ENCODE measurements at places on chromosomes 12 and 14. TPM values are rescaled to one million over a fixed set of nuclear protein-coding genes. Genes with fewer than 3 reads are reported as not detected.

Gene ADSS1
- polyA plus RNA-seq = 3.7 TPM

DNA sequence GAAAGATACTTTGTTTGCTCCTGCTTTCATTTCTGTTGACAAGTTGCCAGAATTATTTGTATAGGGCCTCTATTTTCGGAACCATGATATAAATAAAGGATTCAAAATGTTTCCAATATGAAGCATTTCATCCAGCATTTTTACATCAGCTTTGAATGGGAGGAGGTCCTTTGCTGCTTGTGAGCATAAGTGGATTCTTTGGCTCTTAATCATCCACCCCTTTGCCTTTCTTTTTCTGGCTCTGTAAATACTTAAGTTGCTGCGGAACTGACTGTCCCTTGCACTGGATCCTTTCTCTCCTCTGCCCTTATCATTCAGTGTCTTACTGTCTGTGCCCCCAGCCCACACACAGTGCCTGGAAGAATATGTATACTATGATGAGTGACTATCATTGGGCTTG, 357.3 kb upstream of the RGS6 start:
- H3K36me3 ChIP-seq = no peaks in the 10 kb centered on the region
- H3K27me3 ChIP-seq = no peaks in the 10 kb centered on the region
- peaks cover 34% of the 10 kb centered on the region for H3K4me1 ChIP-seq
- no peak overlapping the region for H3K4me3 ChIP-seq
- no peak for DNase-seq
- no peak overlapping the region for H3K27ac ChIP-seq

- no peak overlapping the region for H3K4me3 ChIP-seq
- no peaks in the 10 kb centered on the region for H3K36me3 ChIP-seq
- no peaks in the 10 kb centered on the region for H3K27me3 ChIP-seq
- no peak for DNase-seq
- no peak overlapping the region for H3K27ac ChIP-seq
- H3K4me1 ChIP-seq = no peaks in the 10 kb centered on the region
These were observed 298.1 kb upstream of the FOXG1 start for GRCh38 chr14:28468191-28469151.

- H3K36me3 ChIP-seq = no peaks in the 10 kb centered on the region
- H3K27me3 ChIP-seq = no peaks in the 10 kb centered on the region
- no peaks in the 10 kb centered on the region for H3K4me1 ChIP-seq
These were observed 13.7 kb upstream of the OR4K5 start for GRCh38 chr14:19906665-19907064.
